ENCODE measurements at places on chromosomes 6 and 20.

DNA sequence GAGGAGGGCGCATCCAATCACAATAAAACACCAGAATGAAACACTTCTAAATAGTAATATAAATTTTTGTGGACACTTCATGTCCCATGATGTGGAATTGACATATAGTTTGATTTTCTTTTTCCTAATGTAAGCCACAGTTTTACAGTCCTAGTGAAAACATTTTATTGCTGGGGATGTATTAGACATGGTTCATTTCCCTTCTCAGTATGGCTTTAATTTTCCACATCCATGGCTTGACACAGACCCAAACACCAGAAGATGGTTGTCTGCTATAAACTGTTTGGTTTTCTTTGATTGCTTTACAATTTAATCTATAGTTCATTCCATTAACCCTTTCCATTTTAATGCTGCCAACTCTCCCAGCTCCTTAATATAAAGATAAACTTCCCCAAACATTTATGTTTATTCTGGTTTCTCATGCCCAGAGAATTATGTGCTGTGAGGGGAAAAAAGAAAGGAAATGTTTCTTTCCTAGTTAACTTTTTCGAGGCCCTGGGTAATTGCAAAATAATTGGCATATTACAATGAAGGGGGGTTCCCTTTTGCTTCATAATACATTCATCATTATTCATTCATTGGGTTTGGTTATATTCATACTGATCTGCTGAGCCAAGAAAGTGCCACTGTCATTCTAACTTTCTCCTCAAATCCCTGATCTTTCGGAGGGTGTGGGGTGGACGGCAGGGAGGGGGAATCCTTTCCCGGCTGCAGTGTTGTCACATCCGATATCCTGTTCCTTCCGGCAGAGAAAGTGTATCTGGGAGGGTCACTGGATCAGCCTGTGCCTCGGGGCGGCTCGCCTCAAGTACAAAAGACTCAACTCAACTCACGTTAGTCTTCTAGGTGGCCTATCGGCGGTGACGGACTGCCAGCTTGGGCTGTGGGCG is 127.6 kb upstream of the TFAP2D start:
- no peaks in the 10 kb centered on the region for H3K36me3 ChIP-seq
- no peak overlapping the region for H3K27ac ChIP-seq
- DNase-seq = no peak
- H3K4me3 ChIP-seq = no peak overlapping the region
- no peaks in the 10 kb centered on the region for H3K4me1 ChIP-seq

- peaks cover 19% of the 10 kb centered on the region for H3K27me3 ChIP-seq
- H3K36me3 ChIP-seq = no peaks in the 10 kb centered on the region
- no peak for DNase-seq
Measured at GRCh38 chr20:22962567-22963439, 72.3 kb upstream of the SSTR4 start.

GRCh38 chr20:39660965-39661364 is 698.8 kb downstream of the DHX35 start:
- H3K36me3 ChIP-seq = no peaks in the 10 kb centered on the region
- no peaks in the 10 kb centered on the region for H3K4me1 ChIP-seq
- no peak for DNase-seq

DNA sequence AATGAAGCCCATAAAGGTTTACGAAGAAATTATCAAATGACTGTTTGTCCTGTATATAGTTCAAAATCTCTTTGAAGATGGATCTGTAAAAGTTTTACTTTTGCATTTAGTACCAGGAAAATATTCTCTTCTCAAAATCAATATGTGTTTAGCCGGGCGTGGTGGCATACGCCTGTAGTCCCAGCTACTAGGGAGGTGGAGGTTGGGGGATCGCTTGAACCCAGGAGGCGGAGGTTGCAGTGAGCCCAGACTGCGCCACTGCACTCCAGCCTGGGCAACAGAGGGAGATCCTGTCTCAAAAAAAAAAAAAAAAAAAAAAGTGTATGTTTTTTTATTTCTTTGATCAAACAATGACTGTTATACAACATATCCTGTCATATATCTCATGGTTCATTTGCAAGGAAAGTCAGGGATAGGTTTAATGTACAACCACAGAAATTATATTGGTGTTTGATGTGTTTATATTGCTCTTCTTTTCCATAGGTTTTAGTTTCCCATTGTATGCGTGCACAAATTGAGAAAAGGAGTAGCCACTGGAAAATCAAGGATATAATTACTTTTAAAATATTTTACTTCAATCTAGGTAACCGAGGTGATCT is 40.1 kb downstream of the SOX4 start:
- no peaks in the 10 kb centered on the region for H3K4me1 ChIP-seq
- no peaks in the 10 kb centered on the region for H3K36me3 ChIP-seq
- no peak for DNase-seq

GRCh38 chr20:61598586-61598985 is 346.5 kb downstream of the CDH4 start:
- no peak for DNase-seq
- H3K27me3 ChIP-seq = no peaks in the 10 kb centered on the region
- no peak overlapping the region for H3K27ac ChIP-seq
- no peaks in the 10 kb centered on the region for H3K4me1 ChIP-seq

DNA sequence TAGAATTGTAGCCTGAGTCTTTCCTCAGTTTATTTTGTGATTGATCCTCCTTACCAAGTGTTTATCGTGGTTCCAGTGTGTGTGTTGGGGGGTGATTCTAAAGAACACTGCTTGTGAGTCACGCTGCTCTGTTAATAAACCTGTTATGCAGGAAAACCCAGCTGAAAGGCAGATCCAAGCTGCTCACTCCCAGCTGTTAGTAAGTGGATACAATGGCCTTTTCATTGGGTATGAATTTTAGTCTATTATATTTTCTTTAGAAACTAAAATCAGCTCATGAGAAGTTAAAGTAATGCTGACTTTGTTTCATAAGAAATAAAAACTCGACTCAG is 12.2 kb upstream of the DSTN start:
- H3K36me3 ChIP-seq = no peaks in the 10 kb centered on the region
- peak overlapping the region; percentile 37 for H3K27ac ChIP-seq
- H3K27me3 ChIP-seq = no peaks in the 10 kb centered on the region
- H3K4me1 ChIP-seq = peaks cover 22% of the 10 kb centered on the region

DNA sequence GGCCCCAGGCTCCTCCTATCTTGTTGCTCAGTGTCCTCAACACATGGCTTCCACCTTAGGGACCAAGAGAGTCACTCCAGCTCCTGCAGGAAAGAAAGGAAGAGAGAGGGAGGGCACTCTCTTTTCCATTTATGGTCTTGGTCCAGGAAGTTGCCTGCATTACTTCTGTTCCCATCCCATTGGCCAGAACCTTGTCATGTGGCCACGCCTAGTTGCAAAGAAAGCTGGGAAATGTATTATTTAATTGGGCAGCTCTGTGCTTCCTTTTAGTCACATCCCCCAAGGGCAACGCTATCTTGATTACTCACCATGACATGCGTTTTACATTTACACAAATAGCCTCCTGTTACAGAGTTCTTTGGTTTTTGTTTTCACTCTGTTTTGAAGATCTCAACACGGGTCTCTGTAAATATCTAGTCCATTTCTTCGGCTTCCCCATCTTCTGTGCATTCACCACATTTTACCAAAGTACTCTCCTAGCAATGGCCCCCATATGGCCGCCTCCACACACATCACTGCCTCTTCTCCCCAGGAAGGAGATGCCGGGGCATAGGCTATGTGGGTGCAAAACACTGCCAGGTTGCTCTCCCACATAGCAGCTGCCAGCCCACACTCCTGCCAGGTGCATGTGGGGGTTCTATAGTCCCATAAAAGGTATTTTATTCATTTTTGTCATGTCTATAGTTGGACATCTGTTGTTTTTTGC is 35.7 kb upstream of the ZMYND8 start:
- no peak overlapping the region for H3K4me3 ChIP-seq
- H3K27me3 ChIP-seq = no peaks in the 10 kb centered on the region
- H3K27ac ChIP-seq = no peak overlapping the region
- DNase-seq = peak; percentile 79
- no peaks in the 10 kb centered on the region for H3K4me1 ChIP-seq
- H3K36me3 ChIP-seq = no peaks in the 10 kb centered on the region

- H3K36me3 ChIP-seq = peaks cover 29% of the 10 kb centered on the region
- DNase-seq = peak; percentile 36
- H3K27me3 ChIP-seq = no peaks in the 10 kb centered on the region
- peaks cover 5% of the 10 kb centered on the region for H3K4me1 ChIP-seq
- peak overlapping the region; percentile 73 for H3K4me3 ChIP-seq
Measured at GRCh38 chr20:63968928-63969760, 586 bp downstream of the ZNF512B start.

GRCh38 chr6:21219241-21219640 is 374.3 kb upstream of the SOX4 start:
- H3K4me1 ChIP-seq = no peaks in the 10 kb centered on the region
- H3K27ac ChIP-seq = no peak overlapping the region
- H3K4me3 ChIP-seq = no peak overlapping the region
- no peaks in the 10 kb centered on the region for H3K36me3 ChIP-seq

- no peak overlapping the region for H3K27ac ChIP-seq
- no peaks in the 10 kb centered on the region for H3K36me3 ChIP-seq
- H3K4me3 ChIP-seq = no peak overlapping the region
- H3K27me3 ChIP-seq = no peaks in the 10 kb centered on the region
- DNase-seq = no peak
- peaks cover 61% of the 10 kb centered on the region for H3K4me1 ChIP-seq
Measured at GRCh38 chr20:53870426-53871315, 199.7 kb downstream of the BCAS1 start.

DNA sequence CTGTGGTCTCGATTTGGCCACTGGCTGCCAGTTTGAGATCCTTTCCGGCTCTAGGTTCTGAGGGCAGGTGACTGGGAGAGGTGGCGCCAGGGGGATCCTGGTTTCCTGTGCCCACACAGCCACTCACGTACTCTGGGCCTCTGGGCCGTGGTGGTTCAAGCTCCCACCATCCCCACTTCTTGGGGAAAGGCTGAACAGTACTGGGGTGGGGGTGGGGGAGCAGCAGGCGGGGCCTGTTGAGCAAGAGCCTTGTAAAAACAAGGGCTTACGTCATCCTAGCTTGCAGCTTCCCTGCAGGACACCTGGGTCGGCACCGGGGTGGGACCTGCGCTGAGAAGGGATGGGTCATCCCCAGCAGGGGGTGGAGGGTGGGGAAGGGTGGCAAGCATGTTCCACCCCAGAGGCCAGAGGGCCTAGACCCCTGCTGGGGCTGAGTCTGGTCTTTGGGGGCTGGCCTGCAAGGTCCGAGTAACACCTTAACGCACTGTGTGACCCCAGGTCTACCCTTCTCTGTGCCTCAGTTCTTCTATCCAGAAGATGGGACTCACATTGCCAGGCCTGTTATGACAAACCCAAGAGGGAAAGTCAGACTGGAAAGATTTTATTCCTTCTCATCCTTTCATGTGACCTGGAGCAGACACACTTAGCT is 3.1 kb upstream of the CEBPB start:
- peak; percentile 65 for DNase-seq
- peaks cover 34% of the 10 kb centered on the region for H3K4me1 ChIP-seq
- H3K4me3 ChIP-seq = no peak overlapping the region
- H3K27ac ChIP-seq = peak overlapping the region; percentile 69
- peaks cover 4% of the 10 kb centered on the region for H3K36me3 ChIP-seq

DNA sequence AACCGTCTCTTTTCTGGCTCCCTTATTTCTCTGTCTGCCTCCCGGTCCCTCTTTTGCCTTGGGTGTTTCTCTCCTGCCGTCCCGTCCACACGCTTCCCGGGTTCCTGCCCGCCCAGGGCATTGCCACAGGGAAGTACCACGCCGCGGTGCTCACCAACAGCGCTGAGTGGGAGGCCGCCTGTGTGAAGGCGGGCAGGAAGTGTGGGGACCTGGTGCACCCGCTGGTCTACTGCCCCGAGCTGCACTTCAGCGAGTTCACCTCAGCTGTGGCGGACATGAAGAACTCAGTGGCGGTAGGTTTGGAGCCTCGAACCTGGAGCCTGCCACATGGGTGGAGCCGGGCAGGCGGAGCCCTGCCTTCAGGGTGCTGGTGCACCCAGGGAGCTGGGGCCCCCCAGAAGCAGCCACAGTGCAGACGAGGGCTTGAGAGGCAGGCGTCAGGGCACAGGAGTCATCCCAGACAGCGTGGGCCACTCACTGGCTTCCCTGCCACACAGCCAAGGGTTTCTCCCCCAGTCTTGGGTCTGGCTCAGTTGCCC is 21.3 kb downstream of the NPEPL1 start:
- H3K4me3 ChIP-seq = no peak overlapping the region
- no peaks in the 10 kb centered on the region for H3K4me1 ChIP-seq
- H3K27me3 ChIP-seq = no peaks in the 10 kb centered on the region
- H3K27ac ChIP-seq = no peak overlapping the region
- no peaks in the 10 kb centered on the region for H3K36me3 ChIP-seq
- no peak for DNase-seq

DNA sequence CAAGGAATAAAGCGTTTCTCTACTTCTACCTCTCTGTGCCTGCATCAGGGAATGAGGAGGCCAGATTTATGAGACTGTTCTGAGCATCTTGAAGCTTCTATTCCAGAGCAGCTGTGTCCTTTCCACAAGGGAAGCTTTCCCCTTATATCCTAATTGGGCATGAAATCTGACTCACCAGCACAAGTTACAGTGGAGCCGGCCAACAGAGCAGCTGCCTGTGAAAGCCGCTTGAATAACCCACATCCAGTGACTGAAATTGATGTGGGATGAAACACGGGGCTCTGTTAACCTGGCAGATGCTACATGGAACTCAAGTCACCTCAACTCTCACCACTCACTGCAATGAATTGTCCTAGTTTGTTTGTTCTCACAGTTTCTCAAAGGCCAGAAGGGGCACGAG is 400.3 kb downstream of the TFAP2A start:
- no peaks in the 10 kb centered on the region for H3K4me1 ChIP-seq
- H3K27ac ChIP-seq = no peak overlapping the region
- H3K27me3 ChIP-seq = no peaks in the 10 kb centered on the region
- no peaks in the 10 kb centered on the region for H3K36me3 ChIP-seq

GRCh38 chr6:159110013-159110412 is 59.2 kb upstream of the FNDC1 start:
- DNase-seq = peak; percentile 77
- no peaks in the 10 kb centered on the region for H3K36me3 ChIP-seq
- H3K27ac ChIP-seq = no peak overlapping the region
- no peaks in the 10 kb centered on the region for H3K27me3 ChIP-seq

DNA sequence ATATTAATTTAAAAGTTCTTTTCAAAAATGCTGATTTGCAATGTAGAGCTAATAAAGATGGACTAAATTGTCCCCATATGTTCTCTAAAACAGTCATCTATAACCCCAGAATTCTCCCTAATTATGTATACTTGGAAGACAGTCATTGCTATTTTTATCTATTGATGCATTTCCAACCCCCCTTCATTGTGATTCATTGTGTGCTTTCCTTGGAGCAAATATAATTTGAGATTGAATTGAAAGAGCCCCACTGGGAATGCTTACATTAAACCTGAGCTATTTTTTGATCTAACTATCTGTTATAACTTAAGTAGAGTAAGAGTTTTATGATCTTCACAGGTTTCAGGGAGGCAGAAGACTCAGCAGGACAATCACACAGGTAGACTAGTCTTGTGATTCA is 73.7 kb upstream of the PTCHD4 start:
- no peak overlapping the region for H3K27ac ChIP-seq
- H3K36me3 ChIP-seq = no peaks in the 10 kb centered on the region
- DNase-seq = no peak
- H3K4me3 ChIP-seq = no peak overlapping the region
- no peaks in the 10 kb centered on the region for H3K27me3 ChIP-seq
- no peaks in the 10 kb centered on the region for H3K4me1 ChIP-seq
